ENCODE measurements at places on chromosomes 12 and 14. TPM values are rescaled to one million over a fixed set of nuclear protein-coding genes. Genes with fewer than 3 reads are reported as not detected.

GRCh38 chr12:65882486-65882885 lies 58.2 kb downstream of the HMGA2 start:
- DNase-seq, result no peak

DNA sequence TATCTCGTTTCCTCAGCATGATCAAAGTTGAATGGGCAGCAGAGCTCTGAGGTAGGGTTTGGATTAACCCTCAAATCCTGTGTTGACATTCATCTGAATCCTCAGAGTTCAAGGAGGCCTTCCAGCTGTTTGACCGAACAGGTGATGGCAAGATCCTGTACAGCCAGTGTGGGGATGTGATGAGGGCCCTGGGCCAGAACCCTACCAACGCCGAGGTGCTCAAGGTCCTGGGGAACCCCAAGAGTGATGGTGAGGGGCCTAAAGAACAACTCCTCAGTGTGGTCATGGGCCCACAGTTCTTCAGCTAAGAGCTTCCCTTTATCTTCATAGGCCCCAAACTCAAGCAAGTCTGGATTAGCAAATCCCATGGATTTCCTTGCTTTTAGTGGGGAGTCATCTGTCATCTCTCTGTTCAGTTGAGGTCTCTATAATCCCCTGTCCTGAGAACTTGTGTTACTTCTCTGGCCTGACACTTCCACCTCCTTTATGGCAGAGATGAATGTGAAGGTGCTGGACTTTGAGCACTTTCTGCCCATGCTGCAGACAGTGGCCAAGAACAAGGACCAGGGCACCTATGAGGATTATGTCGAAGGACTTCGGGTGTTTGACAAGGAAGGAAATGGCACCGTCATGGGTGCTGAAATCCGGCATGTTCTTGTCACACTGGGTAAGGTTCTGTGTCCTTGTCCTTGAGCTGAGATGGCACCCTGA lies 1.5 kb downstream of the MYL6 start:
- DNase-seq, result no peak

- DNase-seq, result no peak
Observed at GRCh38 chr14:31235462-31235861, 27.9 kb upstream of the HECTD1 start.

ZNF385A gene
- 6.9 TPM for total RNA-seq

DNA sequence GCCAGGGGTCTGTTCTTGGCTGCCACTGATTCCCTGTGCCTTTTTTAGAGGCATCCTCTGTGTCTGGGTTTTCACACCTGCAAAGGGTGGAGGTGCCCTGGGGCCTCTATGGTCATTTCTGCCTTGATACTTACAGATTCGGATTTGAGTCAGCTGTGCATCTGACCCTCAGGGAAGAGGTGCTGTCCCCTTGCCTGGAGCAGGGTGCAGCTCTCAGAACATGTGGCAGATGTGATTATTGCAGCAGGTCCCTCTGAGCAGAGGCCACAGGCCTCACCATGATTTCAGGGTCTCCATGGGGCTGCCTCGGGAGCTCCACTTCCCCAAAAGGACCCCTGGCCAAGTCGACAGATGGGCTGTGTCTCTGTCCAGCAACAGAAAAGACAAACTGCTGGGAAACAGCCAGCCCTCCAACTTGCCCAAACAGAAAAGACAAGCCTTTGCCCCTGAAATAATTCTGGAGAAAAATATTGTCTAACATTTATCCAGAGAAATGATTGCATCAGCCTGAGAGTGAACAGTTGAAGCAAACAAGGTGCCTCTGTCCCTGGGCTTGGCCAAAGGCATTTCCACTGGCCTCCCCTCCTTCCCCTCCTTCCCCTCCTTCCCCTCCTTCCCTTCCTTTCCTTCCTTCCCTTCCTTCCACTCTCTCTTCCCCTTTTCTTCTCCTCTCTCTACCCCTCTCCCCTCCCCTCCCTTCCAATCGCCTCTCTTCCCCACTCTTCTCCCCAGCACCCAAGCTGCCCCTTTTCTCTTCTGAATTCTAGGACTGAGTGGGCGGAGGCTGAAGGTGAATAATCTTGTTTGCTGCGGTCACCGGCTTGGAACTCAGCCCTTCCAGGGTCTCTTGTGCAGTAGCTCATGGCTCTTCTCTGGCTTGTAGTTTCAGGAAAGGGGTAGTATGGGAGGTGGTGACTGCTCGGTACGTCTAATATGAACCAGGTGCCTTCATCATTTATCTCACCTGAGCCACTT lies 676 bp downstream of the SERPINA3 start:
- no peak for DNase-seq

LMNTD1 gene
- 3.0 TPM for total RNA-seq

- no peak for DNase-seq
Observed at GRCh38 chr14:69081271-69081670, 71.6 kb downstream of the DCAF5 start.

Data from spinal cord (tissue), 10 donors.